ENCODE measurements at places on chromosomes 6 and 20.

- DNase-seq = no peak
Measured at GRCh38 chr6:131914234-131914633, 36.9 kb downstream of the CCN2 start.

GRCh38 chr6:63066055-63066704 is 145.1 kb upstream of the FKBP1C start:
- DNase-seq = no peak

DNA sequence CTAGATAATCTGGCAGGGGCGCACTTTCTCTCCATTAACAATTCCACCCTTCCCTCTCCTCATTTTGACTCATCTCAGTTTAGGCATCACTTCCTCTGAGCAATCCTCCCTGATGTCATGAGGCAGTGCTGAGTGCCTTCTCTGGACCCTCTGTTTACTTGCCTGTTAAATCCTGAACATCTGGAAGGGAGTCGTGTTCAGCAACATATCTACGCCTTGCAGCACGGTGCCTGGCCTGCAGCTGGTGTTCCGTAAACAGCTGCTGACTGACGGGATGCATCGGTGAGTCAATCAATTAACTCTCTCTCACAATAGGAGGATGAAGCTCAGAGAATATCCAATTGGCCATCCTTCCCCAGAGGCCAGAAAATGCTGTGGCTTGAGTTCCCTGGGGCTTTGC is 613.5 kb downstream of the PTPRT start:
- DNase-seq = no peak

GRCh38 chr20:60477958-60478357 is 519.7 kb downstream of the CDH26 start:
- no peak for DNase-seq

GRCh38 chr20:48839154-48839917 is 11.5 kb upstream of the PREX1 start:
- no peak for DNase-seq

DNA sequence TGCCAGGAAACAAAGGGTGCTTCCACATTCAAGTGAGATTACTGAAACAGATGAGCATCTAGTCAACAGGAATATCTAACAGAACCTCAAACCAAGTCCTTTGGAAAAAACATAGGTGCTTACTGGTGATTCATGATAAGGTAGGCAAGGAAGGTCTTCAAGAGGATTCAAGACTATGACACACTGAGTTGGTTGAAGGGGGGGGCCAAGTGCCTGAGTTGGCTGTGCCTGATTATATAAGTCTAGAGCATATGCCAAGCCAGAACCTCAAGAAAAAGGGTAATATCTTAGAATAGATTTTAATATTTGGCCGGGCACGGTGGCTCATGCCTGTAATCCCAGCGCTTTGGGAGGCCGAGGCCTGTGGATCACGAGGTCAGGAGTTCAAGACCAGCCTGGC is 63.7 kb downstream of the LYRM4 start:
- no peak for DNase-seq

- no peak for DNase-seq
Measured at GRCh38 chr6:42269553-42269952, 51.9 kb upstream of the MRPS10 start.

DNA sequence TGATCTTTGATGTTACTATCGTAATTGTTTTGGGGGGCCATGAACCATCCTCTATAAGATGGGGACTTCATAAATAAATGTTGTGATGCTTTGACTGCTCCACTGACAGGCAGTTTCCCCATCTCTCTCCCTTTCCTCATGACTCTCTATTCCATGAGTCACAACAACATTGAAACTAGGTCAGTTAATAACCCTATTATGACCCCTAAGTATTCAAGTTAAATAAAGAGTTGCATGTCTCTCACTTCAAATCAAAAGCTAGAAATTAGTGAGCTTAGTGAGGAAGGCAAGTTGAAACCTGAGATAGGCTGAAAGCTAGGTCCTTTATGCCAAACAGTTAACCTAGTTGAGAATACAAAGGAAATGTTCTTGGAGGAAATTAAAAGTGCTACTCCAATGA is 491.0 kb downstream of the HAO1 start:
- no peak for DNase-seq

DNA sequence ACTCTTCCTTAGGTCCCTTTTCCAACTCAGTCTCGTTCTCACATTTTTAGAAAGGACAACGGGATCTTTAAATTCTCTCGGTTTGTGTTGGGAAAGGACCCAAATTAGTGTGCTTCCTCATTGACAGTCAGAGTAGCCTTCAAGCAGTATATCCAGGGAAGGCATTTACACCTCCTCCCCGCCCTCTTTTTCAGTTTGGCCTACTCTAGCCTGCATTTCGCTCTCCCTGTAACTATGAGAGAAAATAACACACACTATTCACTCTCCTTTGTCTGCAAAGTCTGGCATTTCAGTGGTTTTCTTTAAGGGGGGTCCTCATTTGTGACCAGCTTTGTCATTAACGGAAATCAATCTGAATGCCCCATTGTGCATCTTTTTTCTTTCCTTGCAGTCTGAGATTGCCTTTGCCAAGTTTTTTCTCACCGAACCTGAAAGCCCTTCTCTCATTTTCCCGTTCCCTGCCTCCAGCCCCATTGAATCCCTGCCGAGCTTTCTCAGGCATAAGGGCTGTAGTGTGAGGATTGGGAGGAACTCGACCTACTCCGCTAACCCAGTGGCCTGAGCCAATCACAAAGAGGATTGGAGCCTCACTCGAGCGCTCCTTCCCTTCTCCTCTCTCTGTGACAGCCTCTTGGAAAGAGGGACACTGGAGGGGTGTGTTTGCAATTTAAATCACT is 393 bp upstream of the FABP7 start:
- no peak for DNase-seq

DNA sequence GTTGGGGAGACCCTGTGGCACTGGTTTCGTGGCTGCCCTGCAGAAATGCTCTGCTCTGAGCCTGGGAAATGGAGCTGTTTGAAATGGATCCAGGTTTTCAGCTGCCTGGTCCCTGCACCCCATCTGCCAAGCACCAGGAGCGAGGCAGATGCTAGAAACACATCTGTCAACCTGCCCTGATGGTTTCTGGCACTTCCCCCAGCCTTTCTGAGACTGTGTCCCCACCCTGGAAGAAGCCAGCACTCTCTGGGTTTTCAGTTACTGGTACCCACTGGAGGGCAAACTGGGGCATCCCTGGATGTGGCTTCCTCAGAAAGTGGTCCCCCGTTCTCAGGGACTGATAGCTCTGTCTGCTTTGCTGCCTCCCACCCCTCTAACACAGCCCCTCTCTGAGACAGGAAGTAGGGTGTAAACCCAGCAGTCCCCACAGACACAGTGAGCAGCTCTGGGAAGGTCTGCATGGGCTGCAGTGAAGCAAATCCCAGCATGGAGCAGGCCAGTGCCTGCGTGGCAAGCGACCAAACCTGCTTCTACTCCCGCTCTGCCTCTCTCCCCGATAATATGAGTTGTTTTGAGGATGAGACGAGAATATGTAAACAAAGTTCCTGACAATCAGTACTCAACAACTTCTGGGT is 54.2 kb upstream of the MAFB start:
- DNase-seq = no peak

DNA sequence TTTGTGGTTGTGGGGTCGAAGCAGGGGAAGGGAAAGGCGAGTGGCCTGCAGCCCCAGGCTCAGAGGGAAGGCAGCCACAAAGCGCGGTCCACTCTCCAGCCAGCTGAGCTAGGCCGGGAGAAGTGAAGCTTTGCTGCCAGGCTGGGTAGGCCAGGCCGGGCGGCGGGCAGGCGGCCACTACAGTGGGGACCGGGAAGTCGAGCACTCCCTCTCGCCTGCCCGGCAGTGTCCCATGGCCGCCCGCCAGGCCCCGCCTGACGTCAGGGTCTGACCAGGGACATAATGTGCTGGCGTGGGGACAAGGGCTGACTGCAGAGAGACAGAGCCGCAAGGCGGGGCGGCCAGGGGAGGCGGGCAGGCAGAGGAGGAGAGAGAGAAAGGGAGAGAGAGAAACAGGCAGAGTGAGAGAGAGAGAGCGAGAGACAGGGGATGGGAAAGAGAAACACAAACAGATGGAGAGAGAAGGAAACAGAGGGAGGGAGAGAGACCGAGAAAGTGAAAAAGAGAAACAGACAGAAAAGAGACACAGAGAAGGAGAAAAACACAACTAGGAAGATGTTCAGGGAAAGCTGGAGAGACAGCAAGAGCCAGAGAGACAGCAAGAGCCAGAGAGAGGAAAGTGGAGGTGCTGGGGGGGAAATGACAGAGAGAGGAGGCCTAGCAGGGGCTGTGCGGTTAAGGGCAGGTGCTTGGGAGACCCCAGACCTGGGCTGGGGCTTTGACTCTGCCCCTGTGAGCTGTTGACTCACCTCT is 94.5 kb upstream of the PTPN1 start:
- DNase-seq = no peak

DNA sequence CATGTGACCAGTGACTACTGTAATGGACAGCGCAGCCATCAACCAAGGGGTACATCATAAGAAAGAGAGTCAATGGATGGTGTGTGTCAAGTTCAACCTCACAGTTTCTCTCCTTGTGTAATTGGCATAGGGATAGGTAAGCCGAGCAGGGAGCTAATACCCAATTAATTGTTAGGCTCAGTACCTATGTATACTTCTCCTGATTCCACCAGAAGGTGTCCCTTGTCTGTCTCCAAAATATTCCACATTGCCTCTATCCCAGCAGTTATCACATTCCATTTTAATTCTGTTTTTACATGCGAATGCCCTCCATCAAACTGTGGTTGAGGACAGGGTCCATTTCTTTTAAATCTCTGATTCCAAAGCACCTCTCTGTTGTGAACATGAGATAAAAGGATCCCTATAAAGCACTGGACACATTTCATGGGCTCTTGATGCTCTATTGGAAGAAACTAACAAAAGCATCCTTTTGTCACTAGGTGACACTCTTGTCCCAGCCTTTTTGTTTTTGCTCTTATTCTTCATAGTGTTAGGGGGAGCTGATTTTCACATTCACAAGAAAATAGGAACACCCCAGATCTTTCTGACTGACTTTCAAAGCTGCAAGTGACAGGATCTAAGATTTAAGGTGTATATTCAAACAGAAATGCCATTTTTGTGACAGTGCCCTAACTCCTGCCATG is 38.9 kb downstream of the FBXO9 start:
- DNase-seq = no peak

DNA sequence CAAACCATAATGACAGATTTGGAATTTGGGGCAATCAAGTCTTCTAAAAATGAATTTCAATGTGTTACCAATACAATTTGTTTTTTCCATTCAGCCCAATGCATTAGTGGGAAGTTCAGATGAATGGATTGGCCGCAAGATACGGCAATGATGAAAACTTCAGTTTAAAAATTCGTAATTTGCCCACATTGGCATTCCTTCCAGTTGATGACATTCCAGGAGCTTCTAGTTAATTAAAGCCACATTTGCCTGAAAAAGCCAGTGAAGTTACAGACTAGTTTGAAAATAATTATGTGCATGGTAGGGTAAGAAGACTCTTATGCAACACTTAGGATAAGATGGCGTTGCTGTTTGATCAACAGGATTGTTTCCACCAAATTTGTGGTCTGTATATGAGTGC is 46.2 kb downstream of the NHLRC1 start:
- no peak for DNase-seq

DNA sequence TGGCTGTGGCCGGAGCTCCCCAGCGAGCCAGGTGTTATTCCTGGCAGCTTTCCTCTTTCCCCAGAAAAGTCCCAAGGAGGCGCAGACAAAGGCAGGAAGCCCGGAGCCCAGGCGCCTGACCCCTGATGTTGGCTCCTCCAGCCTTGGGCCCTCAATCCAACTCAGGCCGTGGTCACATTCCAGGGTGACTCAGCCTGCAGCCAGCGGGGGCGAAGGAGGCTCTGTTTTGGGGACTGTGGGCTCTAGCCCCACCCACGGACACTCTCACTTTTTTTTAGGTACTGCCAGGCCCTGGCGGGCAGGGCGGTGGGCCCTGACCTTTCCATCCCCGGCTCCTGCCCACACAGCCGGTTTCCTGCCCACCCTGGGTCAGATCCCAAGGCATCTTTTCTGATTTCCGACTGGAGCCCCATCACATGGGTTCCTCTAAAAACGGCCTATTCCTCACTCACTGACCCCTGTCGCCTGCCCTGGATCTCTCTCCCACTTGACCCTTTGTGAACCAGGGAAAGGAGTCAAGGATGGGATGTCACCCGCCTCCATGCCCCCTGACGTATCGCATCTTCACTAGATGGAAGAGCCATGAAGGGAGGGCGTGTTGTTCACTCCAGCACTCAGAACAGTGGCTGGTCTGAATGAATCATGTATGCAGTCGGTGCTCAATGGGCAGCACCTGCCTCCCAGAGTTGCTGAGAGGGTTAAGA is 5.5 kb downstream of the PTGIS start:
- DNase-seq = no peak

DNA sequence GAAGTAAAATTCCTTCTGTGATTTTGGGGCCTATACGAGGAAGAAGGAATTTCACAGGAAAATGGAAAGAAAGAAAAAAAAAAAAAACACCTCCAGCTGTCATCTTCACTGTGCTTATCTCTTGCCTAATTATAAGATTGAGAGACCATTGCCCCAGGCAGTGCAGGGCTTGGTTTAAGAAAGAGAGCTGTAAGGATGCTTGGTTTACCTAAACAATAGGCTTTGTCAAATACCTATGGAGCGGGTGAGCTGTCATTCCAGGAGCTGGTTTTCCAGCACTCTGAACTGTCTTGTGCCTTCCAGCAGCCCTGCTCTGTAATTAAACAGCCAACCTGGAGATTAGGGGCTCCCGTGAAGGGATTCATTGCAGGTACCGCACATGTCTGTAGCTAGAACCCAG is 137.8 kb downstream of the EDN3 start:
- DNase-seq = no peak

DNA sequence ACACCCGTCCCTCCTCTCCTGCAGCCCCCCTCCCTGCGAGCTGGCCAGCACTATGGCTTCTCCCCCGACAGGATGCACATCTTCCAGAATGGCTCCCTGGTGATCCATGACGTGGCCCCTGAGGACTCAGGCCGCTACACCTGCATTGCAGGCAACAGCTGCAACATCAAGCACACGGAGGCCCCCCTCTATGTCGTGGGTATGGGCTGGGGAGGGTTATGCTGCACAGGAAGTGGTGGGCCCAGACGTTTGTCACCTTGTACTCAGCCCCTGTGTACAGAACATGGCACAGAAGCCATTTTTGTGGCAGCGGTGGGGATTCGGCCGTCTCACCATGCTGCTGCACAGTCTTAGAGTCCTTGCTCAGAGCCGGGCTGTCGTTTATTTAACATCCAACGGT is 29.0 kb upstream of the SRF start:
- DNase-seq = no peak

- DNase-seq = no peak
Measured at GRCh38 chr20:22770241-22770800, 185.9 kb upstream of the FOXA2 start.

DNA sequence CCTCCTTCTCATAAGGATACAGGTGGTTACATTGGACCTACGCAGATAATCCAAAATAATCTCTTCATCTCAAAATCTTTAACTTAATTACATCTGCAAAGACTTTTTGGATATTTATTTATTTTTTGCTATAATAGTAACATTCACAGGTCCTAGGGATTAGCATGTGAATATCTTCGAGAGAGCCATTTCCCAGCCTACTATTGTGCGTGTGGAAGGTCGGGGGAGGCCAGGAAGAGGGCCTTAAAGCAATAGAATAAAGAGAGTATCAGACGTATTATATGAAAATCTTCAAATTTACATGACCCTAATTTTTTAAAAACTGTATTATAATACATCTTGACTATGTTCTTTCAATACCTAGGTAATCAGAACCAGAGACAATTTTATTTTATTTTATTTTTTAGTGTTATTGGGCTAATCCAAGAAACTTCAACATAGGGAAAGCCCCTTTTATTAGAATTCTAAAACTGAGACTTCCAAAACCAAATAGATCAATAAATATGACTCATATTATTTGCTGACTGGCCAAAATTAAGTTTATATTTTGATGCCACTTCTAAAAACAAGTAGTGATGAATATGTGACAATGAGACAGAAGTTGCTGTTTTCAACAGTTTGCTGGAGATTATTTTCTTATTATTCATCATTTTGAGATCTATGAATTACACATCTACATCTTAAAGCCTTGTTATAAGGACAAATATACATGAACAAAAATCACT is 536.1 kb downstream of the NKAIN2 start:
- no peak for DNase-seq
